BJ (cell line): ENCODE measurements at places on chromosomes 7 and 10.

DNA sequence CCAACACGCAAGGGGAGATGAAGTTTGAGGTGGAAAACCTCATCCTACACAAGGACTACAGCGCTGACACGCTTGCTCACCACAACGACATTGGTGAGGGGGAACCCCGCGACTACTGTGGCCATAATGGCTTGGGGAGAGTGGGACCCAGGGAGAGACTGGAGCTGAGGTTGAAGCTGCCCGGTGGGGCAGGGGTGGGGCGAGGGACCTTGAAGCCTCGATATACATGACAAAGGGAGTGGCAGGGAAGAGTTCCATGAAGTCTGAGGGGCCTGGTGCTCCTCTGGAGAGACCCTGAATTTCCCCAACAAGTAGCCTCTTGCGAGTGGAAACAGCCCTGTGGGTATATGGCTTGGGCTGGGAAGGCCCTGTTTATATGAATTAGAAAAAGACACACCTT is 3.1 kb downstream of the PLAU start:
- no peak for DNase-seq

DNA sequence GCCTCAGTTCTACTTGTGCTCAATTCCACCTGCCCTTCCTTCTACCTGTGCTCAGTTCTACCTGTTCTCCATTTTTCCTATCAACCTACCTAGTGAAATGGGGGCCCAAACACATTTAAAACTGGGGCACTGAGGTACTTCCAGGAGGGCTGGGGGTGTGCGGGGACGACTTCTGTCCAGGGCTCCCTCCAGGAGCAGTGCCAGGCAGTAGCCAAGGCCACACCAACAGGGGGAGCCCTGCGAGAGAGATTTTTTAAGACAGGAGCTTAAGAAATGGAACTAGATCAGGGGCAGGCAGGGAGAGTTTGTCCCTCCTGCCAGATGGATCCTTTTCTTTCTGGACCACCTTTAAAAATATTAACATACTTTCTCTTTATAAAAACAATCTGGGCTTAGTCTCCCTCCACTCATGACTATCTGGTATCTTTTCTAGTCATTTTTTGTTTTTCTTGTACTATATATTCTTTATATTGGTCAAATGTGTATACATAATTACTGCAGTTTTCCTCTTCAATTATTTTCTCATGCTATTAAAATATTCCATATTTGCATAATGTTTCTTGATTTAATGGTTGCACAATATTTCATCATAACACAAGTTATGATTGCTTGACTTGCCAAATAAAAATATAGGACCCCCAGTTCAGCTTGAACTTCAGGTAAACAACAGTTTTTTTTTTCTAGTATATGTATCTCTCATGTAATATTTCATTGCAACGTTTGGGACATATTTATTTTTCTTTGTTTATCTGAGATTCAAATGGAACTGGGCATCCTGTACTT is 47.3 kb upstream of the INSYN2A start:
- DNase-seq: no peak

DNA sequence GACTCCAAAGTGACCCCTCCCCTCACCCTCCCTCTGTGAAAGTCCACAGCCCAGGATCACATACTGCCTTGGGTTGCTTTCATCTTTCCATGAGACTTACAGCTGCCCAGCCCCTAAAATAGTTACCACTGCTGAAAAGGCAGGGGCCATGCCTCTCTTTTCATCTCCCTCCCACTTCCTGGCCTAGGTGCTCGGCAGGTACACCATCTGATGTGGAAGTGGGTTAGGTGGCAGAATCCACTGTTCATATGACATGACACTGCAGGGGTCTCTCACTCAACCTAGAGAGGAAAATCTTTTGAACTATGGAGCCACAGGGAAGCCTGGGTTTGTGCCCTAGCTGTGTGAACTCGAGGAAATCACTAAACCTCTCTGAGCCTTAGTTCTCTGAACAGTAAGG is 38.8 kb upstream of the ADO start:
- no peak for DNase-seq

DNA sequence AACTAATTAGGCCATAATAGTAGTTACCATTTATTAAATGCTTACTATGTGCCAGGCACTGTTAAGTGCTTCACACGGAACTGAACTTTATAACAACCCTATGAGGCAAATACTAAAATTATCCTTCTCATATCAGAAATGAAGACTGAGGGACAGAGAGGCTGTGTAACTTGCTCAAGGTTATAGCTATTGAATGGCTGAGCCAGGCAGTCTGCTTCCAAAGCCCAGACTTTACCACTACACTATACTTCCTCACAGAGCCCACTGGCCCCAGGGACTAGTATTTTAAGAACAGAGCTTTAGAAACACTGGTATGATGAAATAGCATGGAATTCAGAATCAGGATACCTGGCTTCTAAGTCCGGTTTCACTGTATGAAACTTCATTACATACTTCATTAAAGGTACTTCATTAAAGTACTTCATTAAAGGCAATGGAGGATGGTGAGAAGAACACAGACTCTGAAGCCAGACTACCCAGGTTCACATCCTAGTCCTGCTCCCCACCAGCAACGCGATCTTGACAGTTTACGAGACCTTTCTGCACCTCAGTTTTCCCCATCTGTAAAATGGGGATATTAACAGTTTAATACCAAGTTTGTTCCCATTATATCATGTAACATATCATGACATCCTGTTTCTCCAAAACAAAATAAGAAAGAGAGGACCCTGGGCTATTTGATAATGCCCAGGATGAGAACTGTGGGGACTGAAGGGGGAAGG is 19.6 kb downstream of the ANXA11 start:
- DNase-seq: no peak
